ENCODE measurements at places on chromosomes 6 and 20. TPM values are rescaled to one million over a fixed set of nuclear protein-coding genes. Genes with fewer than 3 reads are reported as not detected.

EIF6 gene
- 416 TPM for total RNA-seq

TRDN gene
- total RNA-seq, result not detected

WFDC12 gene
- not detected for total RNA-seq

FOXF2 gene
- 23.1 TPM for total RNA-seq

Data from A549 treated with Mapracorat at 1 μM for 4 hours (cell line).